ENCODE measurements at places on chromosomes 5 and 9.

DNA sequence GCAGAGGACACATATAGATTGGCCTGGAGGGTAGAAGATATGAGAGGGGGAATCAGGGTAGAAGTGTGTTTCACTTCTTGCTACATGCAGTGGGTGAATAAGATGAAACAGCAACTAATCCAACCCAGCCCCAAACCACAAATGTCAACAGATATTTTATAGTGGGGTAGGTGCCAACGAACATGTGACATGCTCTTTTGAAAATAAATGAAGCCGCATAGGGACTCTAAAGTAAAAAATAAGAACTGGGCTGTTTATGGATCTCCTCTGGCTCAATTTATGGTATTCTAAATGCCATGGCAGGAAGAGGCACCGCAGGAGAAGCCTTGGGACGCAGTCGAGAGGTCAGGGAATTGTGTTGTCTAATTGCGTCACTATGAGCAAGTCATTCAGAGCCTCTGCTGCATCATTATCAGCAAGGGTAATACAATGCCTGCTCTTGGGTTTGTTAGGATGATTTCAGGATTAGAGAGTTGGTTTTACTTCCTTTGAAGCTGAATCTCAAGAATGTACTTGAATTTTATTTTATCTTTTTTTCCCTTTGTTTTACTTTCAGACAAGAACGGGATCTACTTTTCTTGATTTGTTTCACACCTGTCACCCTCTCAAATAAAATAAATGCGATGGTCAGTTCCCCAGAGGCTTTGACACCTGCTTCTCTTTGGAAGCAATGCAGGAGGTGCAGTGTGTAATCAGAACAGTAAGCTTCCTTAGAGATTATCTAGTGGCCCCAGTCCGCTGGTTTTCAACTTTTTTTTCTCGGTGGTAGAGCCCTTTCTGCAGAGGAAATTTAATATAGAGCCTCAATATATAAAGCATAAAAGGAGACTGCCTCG is 375.6 kb upstream of the CLINT1 start:
- no peak for DNase-seq

DNA sequence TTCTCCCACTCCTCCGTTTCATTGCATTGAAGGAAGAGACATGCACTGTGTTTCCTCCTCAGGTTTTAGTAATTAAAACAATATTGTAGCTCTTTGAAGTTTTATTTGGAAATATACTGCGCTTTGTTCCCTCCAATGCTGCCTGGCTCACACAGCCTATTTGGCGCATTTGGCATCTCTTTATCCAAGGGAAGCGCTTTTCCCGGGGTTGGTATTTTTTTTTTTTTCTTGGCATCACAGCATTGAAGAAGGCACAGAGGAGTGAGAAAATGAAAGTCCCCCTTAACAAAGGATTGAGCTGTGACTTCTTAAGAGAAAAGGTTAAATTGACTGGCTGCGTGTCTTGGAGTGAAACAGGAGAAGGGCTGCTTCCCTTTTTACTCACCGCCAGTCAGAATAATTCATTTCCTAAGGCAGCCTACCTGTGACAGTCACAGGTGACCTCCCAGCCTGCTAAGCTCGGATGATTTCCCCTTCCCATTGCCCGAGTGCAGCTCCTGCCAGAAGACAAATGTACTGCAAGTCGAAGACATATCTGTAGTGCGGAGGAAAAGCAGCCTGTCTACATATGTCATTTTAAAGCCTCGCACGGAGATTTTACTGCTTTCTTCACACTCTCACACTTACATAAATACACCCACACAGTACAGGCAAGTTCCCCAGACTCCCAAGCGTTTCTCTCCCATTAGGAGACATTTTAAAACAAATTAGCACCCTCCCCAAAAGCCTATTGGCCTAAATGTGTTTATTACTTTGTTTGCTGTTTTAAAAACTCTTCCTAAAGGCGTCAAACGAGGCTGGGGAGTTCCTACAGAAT is 665.5 kb upstream of the ZNF608 start:
- no peak for DNase-seq

DNA sequence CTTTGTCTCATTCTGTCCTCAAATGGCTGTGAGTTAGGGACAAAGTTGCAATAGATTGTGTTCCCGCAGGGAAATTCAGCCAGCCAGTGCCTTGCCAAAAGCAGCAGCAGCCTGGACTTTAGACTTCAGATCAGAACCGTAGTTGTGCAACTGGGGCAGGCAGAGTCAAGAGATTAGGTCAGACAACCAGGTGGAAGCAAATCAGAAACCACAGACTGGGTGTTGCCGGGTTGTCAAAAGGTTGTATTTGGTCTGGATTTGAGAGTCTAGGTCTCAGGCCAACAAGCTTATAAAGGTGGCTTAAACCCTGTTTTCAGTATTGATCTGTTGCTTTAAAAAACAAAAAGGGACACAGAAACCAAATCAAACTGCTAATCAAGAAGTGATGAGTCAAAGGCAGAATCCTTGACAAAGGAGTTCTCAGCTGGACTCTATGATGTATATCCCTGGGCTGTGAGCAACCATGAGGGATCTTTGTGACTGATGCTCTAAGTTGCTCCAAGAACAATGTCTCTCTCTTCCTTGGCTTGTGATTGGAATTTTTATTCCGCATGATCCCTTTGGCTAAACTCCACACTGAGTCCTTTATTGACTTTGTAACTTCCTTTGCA is 20.9 kb downstream of the RFK start:
- no peak for DNase-seq

DNA sequence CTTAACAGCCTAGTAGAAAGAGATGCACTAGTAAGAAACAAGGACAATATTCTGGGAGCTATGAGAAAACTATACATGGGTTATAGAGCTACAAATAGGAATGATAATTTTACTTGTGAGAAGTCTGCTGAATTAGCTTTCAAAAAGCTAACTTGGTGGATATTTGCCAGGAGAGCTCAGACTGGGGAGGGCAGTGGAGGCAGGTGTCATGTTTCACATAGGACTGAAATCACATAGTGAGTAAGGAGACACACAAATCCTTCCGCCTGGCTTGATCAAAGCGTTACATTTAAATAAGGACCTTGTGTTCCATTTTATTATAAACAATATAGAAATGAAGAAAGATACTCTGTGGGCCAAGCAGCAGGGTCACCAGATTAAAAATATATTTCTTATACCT is 235.0 kb downstream of the ISL1 start:
- peak; percentile 69 for DNase-seq

GRCh38 chr9:11257992-11258391 is 645.2 kb upstream of the PTPRD start:
- DNase-seq: no peak

- DNase-seq: no peak
Measured at GRCh38 chr9:136543280-136543679, 2.6 kb downstream of the NOTCH1 start.

DNA sequence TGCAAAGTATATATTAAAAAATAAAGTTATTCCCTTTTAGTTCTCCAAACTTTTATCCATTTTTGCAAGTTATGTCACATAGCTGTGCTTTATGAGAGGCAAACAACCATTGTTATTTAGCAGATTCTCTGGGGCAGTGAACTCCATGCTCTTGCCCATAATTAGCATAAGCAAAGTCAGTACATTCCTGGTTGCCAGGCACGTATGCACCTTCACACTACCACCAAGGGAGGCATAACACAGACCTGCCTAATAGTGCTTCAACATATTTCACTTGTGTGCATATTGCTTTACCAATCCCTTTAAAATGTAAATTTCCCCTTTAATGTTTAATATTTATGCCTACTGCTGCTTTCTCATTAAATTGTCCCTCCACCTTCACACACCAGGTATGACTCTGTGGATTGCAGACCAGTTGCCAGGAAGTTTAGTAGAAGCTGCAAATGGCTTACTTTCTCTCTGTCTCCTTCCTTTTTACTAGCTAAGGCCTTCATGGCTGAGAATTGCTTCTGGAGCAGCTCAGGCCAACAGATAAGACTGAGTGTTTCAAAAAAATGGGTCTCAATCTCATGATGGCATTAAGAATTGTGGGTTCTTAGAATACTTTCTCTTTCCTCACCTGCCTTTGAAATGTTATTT is 388.2 kb downstream of the PRR16 start:
- no peak for DNase-seq

DNA sequence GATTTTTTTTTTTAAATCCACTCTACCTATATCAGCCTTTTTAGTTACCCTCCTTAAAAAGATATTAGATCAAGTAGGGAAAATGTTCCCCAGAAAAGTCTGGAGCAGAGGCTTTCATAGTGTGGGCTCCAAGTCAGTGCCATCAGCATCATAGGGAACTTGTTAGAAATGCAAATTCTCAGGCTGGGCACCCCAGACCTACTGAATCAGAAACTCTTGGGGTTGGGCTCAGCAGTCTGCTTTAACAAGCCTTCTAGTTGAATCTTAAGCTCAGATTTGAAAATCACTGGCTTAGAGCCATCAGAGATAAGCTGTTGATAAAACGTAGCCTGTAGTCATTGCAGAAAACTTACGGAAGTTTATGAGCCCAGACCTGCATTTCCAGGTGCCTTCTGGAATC is 140.1 kb downstream of the TMEM38B start:
- no peak for DNase-seq

GRCh38 chr9:113205861-113206260 is 15.2 kb downstream of the FKBP15 start:
- DNase-seq: no peak

DNA sequence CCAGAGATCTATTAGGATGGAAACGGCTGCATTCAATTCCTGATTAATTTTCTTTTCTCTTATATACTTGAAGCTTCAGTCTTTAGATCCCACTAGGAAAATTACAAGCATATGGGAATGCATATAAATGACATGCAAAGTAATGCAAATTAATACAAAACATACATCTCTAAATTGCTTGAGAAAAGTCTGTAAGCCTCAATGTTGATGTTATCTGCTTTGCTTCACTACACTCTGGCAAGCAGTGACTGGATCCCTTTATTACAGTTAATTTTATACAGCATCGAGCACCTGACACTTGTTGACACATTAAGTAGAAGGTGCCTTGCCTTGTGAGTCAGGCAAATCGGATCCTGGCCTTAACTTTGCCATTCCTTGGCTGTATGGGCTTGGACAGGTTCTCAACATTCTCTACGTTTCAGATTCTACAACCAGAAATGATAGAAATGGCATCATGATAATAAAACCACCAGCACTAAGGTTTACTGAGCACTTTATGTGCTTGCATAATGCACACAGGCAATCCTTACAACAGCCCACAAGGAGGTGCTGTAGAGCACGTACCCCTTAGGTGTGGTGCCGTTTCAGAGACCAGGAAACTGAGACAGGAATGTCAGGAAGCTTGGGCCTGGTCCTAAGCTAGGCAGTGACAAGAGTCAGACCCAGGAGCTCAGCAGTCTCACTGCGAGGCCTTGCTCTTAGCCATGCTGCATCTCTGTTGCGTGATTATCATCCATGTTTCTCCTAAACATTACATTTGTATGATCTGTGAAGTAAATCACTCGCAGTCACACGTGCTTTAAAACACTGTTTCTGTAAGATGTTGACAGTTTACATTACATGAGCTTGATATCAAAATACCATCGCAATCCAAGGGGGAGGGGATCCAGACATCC is 2.7 kb downstream of the GCNT4 start:
- no peak for DNase-seq

DNA sequence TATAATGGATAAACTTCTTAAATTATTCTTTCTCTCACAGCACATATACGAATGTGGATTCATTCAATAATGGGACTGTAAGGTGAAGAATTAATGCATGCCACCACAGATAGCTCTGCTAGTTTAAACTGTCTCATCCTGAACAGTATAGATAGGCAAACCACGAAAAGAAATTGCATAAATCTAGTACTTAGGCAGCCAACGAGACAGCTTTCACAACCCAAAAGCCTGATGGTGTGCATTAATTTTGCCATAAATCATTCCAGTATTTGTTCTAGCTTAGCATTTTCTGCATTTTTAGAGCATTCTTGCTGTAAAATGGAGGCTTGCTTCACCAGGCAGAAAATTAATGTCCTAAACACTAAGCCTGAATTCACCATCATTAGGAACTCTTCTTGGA is 834.2 kb upstream of the DMAC1 start:
- no peak for DNase-seq

GRCh38 chr5:148391422-148391821 is 7.7 kb downstream of the FBXO38 start:
- no peak for DNase-seq
